Fibroblast of the aortic adventitia (primary cell): ENCODE measurements at places on chromosomes 13 and 19.
A peak's percentile ranks its signal among the peaks of the same experiment; 100 is the strongest.

GRCh38 chr19:48802623-48803022 is 8.2 kb downstream of the BCAT2 start:
- no peak for DNase-seq

DNA sequence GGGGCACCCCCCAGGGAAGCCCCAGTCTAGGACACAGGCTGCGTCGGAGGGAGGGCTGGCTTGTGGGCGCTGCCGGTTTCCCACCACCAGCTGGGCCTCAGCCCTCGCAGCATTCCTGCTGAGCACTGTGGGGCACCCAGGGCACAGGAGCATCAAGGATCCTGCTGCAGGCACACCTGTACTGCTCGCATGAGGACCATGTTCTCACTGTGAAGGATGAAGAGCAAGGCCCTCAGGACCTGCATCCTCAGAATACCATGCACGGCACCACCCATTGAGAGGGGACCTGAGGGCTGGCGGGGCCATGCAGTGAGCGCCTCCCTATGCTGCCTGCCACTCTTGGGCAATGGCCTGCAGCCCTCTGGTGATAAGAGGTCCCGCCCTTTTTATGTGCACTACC is 31.4 kb downstream of the TUBA3C start:
- DNase-seq: no peak

DNA sequence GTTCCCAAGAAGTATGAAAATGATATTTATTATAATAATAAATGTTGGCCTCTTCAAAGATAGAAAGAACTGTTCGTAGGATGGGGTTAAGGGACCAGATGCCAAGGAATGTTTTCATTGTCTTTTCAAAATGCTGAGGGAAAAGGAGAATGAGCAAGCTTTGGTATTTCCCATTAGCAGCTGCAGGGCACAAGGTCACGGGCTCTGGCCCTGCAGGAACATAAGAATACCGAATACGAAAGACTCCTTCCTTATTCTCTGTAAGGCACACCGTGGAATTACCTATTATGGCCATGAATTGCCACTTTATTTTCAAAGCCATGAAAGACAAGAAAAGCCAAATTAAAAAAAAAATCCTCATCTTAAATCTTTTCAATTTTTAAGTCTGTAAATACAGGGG is 49.6 kb upstream of the OLFM4 start:
- DNase-seq: no peak

DNA sequence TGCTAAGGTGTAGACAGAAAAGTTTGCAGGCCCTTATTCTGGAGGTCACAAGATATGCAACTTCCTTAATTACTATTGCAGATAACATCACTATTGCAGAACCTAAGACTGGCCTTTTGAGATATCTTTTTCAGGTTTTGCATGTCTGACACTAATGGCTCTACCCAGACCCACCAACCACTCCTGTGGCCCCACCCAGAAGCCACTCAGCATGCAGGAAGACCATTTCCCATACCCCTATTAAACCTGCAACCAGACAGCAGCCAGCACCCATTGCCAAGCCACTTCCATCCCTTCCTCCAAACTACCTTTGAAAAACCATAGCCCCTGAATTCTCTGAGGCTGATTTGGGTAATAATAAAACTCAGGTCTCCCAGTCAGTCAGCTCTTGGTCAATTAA is 297.6 kb downstream of the SLITRK6 start:
- no peak for DNase-seq

DNA sequence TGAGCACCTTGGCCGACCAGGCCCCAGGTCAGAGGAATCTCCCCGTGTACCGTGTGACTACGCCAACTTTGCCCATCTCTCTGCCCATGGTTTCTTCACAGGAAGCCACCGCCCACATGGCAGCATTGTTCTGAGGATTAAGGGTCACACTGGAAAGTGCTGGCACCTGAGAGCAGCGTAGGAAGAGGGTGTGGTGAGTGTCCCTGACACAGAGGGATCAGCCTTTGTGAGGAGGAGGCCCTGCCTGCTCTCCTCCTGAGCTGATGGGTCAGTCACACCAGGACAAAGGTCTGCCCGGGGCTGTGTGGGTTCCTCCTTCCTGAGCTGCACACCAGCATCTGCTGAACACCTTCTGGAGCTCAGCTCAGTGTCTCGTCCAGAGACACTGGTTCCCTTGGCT is 32.2 kb upstream of the SLC15A1 start:
- no peak for DNase-seq

- DNase-seq: no peak
These were observed 75.9 kb downstream of the TNFSF11 start for GRCh38 chr13:42649831-42650230.

GRCh38 chr13:60590800-60591747 is 194.1 kb downstream of the TDRD3 start:
- peak; percentile 95 for DNase-seq

- no peak for DNase-seq
These were observed 818.9 kb downstream of the OLFM4 start for GRCh38 chr13:53847502-53847901.

- no peak for DNase-seq
These were observed 306.4 kb downstream of the TBC1D4 start for GRCh38 chr13:75175575-75175974.

GRCh38 chr19:21221693-21222092 is 79.9 kb downstream of the ZNF431 start:
- no peak for DNase-seq

DNA sequence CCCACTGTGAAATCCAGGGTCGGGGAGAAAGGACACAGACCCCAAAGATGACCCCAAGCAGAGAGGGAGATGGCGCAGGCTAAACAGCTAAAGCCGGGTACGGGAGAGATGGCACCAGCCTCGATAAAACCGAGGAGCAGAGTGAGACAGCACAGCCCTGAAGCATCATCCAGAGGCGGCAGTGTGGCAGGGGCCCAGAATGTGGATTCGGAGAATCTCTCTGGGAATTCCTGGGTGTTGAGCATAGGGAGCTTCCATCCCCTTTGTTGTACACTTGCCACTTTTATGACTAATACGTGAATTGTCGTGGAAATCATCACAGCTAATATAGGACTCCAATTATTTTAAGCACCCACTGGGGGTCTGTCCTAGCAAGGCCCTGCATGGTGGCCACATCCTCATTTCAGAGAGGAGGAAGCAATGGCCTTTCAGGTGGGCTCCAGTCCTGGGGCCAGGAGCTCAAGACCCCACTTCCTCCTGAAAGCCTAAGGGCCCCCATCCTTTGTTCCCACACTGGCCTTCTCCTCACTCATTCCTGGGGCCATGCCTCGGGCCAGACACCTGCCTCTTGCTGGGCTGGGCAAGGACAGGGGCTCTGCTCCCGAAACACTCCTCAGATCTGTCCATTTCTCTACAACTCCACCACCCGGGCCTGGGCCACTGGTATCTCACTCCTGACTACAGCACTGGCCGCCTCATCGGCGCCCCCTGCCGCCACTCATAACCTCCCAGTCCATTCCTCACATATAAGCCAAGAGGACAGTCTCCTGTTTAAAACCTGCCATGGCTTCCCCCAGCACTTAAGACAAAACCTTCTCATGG is 29.3 kb upstream of the ATP1A3 start:
- no peak for DNase-seq

DNA sequence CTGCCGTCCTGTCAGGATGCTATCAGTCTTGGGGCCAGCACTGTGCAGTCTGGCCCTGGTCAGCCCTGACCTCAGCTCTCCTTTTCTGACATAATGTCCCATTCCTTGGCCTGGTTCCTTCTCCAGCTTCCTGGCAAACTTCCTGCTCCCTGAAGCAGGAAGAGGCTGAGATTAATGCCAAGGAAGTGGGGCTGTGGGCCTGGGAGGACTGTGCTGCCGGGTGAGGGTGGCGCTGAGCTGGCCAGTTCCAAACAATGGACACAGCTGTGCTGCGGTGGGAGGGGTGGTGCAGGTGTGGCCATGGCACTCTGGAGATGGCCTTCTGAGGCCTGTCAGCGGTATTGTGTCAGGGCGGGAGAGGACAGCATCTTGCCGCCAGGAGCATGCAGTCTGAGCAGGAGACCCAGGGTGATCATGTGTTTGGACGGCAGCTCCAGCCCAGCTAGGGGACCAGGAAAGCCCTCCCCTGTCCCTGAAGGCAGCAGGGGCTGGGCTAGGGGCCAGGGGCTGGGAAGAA is 30.9 kb downstream of the TUBA3C start:
- DNase-seq: no peak

DNA sequence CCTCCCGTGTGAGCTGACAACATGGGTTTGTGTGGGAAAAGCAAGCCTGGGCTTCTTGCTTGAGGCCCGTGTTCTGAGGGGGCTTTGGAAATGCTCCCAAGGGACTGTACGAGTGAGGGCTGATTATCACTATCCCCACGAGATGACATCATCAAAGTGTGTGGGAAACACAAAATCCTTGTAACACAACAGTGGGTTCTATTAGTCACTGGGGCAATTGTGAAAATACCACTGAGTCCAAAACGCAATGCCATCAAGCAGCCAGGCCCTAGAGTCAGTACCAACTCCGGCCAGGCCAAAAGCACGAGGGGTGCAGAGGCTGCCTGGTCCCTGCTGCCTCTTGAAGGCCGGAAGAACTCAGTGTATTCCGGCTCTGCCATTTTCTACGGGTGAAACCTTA is 29.6 kb downstream of the CAPS start:
- DNase-seq: peak; percentile 55

- DNase-seq: no peak
These were observed 66.6 kb downstream of the COL4A1 start for GRCh38 chr13:110240352-110240751.

DNA sequence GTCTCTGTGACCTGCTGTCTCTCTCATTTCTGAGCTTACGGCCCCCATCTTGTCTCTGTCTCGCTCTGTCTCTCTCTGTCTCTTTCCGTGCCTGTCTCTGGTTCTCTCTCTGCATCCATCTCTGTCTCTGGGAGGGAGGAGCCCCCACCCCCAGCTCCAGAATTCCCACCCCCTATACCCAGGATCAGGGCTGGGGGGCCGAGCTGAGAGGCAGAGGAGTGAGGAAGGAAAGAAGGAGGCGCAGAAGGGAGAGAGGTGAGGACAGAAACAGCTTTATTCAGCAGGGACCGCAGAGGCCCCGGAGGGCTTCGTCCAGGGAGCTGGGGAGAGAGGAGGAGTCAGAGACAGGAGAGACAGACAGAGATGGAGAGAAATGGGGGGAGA is 14.0 kb downstream of the JOSD2 start:
- DNase-seq: no peak

- DNase-seq: no peak
These were observed 1524.0 kb downstream of the SLITRK1 start for GRCh38 chr13:82358284-82358683.

- DNase-seq: no peak
These were observed 955.6 kb downstream of the UQCRFS1 start for GRCh38 chr19:28257396-28257795.

DNA sequence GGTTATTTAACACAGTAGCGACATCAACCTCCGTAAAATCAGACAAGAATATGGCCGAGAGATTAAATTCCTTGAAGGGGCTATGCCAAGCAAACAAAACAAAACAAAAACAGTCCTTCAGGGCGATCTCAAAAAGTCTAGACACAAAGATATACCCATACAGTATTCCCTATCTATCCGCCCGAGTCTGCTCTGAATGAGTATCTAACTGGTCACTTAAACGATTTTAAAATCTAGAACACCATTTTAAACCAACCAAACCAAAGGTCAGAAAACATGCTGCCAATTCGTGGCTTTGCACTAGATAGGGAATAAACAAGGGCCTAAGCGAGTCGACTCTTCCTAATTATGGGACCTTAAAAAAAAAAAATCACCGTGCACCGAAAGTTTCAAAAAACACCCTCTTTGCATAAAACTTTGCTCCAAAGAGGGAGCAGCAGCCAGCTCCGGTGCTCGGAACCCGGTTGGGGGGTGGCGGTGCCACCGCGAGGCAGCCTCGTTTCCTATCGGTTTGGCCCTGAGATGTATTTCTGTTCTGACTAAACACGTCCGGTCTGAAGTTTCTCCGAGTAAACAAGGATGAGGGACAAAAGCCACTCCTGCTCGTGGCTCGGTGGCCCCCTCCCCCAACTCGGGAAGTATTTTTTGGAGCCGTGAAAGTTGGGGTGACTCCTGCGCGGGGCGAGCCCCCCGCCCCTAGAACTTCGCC is 1.8 kb downstream of the HMGB1 start:
- peak; percentile 56 for DNase-seq

GRCh38 chr13:73158851-73159250 is 100.0 kb downstream of the KLF5 start:
- peak; percentile 43 for DNase-seq

- peak; percentile 60 for DNase-seq
These were observed 13.2 kb upstream of the LATS2 start for GRCh38 chr13:21074546-21074945.

DNA sequence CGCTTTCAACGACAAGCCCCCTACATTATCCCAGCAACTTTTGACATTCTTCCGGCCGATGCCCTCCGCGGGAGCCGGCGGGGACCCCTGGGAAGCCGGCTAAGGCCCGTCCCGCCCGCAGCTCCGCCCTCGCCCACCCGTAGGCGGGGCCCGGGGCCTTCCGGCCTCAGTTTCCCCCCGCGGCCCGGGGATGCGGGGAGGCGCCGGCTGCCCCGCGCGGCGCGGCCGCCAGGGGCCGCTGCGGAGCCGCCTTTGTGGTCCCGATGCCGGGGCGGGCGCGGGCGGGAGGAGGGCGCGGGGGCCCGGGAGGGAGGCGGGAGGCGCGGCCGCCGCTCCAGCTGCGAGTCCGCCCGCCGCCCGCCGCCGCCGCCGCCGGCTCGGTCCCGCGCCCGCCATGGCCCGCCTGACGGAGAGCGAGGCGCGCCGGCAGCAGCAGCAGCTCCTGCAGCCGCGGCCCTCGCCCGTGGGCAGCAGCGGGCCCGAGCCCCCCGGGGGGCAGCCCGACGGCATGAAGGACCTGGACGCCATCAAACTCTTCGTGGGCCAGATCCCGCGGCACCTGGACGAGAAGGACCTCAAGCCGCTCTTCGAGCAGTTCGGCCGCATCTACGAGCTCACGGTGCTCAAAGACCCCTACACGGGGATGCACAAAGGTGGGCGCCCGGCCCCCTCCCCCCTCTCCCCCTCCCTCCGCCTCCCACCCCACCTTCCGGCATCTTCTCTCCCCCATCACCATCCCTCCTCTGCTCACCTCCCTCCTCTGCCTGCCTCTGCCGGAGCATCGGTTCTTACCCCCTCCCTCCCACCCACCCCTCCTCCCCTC is at the start of gene CELF5:
Gene CELF5 (plus strand): TSS at position 316 of the 823 bp plus-strand sequence. CDS start 79 bp downstream, at position 395.
- DNase-seq: no peak

DNA sequence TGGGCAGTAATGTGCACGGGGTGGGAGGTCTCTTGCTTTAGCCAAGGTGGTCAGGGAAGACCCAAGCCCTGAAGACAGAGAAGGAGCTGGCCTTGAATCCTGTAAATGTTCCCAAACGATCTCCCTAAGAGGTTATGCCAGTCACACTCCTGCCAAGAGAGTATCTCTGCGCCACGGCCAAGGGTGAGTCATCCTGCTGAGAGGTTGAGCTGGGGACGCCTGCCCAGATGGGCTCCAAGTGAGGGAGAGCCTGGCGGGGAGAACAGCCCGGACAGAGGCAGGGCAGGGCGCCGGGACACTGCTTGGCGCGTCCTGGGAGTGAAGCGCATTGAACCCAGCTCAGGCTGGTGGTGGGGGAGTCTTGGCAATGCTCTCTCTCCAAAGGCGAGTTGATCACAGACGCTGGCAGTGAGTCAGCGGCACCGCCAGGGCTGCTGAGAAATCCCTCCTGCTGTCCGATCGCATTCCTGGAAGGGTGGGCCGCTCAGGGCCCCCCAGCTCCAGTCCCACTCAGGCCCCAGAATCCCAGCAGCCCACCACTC is 16.4 kb downstream of the SULT2B1 start:
- DNase-seq: peak; percentile 93
